ENCODE measurements at places on chromosomes 7 and 10.

DNA sequence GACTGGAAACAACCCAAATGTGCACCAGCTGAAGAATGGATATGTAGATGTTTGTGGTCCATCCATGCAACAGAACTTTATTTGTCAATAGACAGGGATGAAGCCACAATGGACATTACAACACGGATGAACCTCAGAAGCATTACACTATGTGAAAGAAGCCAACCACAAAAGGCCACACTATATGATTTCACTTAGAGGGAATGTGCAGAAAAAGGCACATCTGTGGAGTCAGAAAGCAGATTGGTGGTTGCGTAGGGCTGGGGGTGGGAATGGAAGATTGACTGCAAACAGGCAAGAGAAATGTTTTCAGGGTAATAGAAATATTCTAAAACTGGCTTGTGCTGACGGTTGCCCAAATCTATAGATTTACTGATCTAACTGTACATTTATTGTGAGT, 34.3 kb upstream of the WASHC2A start:
- no peak for DNase-seq

DNA sequence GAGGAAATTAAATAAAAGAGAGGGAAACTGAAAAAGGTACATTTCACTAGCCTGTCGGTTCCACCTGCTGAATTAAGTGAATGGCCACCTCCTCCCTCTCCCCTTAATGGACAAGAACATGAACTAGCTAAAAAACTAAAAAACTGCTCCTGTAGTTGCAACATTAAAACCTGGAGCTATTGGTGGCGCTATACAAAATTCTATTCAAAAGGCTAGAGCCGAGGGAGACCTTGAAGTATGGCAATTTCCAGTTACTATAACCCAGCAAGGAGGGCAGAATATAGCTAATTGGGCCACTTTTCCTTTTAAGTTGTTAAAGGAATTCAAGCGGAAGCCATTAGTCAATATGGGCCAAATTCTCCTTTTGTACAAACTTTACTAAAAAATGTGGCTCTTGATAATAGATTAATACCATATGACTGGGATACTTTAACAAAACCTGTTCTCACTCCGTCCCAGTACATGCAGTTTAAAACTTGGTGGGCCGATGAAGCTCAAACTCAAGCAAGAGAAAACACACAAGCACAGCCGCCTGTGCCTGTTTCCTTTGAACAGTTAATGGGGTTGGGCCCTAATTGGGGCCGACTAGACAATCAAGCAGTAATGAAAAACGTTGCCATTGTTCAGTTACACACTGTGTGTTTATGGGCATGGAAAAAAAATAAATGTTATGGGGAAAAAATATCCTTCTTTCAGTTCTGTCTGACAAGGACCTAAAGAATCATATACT, 6.5 kb upstream of the CHST3 start:
- no peak for DNase-seq

- no peak for DNase-seq
These were observed 16.0 kb upstream of the VWA2 start for GRCh38 chr10:114223066-114223465.

- no peak for DNase-seq
These were observed 25.3 kb upstream of the GJD4 start for GRCh38 chr10:35579726-35580422.

DNA sequence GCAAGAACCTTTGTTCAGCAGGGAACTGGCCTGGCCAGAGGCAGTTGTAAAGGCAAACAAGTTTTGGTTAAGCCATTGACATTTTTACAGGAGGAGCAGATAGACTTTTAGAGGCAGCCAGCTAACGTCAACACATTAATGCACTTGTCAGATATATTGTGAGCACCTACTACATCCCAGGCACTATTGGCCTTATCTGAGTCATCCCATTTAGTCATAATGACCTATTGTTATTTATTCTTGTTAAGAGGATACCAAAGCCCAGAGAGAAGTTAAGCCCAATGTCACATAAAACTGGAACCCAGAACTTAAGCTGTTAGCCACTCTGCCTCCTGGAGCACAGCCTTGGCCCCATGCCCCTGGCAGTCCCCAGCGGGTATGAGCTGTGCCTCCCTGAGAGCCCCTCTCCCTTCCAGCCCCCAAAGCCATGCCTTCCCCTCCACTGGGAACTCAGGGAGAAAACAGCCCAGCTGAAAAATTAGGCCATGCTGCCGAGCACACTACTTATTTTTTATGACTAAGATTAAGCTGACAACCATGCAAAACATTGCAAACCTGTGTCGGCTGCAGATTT, 32.7 kb upstream of the TRIM8 start:
- no peak for DNase-seq

DNA sequence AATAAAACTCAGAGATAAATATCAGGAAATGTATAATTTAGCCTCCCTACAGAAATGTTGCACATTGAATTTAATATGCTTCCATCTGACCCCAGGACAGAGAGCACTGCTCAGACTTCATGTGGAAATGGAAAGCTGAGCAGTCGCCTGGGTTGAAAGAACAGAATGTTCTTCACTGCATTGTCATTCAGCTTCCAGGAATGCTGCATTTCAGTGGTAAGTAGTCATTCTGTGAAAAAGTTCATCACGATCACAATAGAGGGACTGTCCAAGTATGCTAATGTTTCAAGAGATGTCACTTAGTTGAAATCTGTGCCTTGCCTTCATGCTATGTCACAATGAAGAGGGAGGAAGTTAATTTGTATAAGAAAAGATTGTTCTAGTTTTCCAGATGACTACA, 147.3 kb downstream of the NRCAM start:
- DNase-seq = no peak

GRCh38 chr10:48464121-48464870, 140.6 kb downstream of the ARHGAP22 start:
- no peak for DNase-seq

GRCh38 chr10:77007834-77008233, 629.8 kb downstream of the KCNMA1 start:
- no peak for DNase-seq

DNA sequence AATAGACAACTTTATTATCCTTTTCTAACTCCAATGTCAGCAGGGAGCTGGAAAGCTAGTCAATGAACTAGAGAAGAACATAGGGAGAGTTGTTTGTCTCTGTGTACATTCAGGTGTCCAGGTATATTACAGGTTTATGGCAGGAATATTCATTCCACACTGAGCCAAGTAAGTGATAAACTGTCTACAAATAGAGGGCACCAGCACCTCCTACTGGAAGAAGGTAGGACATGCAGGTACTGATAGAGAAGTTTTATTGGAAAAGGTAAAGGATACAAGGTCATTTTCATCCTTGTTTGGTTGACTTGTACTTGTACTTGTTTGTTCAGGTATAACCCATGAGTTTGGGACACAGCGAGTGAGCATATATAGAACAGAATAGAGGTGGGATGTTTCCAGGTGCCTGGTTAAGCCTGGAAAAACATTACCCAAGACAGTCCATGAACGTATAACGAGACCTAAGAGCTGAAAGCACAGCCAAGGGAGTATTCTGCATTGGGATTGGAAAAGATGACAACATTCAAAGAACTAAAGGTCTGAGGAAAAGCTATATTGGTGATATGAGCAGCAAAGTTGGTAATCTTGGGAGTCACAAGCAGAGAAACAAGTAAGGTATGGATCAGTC, 61.4 kb upstream of the PPP1R3C start:
- DNase-seq = no peak

DNA sequence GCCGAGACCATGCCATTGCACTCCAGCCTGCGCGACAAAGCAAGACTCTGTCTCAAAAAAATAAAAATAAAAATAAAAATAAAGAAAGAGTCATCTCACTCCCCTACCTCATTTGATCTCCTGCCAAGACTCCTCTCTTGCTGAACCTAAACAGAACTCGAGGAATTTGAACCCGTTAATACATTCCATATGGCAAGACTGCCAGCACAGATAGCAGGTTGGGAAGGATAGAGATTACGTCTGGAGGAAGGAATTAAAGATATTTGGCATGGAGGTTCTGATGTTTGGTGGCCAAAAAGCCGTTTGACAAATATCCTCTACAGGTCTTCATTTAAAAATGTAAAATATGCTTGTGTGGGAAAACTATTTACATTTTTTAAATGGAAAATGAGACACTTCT, 549.6 kb downstream of the HTR7 start:
- DNase-seq = no peak

DNA sequence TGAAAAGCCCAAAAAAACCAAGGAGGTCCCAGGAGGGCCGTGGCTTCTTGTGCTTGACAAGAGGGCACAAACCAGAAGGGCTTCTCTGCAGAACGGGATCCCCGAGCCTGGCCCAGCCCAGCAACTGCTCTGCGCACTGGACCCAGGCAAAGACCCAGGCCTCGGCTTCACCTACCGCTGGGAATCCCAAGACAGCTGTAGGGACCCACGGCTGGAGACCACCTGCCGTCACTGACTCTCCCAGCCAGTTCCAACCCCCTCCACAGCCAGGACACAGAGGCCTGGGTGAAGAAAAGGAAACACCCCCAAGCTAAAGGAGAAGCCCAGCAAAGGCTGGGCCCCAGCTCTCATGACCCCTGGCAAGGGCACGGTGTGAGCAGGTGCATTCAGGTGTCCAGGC, 24.3 kb downstream of the PDGFA start:
- no peak for DNase-seq

DNA sequence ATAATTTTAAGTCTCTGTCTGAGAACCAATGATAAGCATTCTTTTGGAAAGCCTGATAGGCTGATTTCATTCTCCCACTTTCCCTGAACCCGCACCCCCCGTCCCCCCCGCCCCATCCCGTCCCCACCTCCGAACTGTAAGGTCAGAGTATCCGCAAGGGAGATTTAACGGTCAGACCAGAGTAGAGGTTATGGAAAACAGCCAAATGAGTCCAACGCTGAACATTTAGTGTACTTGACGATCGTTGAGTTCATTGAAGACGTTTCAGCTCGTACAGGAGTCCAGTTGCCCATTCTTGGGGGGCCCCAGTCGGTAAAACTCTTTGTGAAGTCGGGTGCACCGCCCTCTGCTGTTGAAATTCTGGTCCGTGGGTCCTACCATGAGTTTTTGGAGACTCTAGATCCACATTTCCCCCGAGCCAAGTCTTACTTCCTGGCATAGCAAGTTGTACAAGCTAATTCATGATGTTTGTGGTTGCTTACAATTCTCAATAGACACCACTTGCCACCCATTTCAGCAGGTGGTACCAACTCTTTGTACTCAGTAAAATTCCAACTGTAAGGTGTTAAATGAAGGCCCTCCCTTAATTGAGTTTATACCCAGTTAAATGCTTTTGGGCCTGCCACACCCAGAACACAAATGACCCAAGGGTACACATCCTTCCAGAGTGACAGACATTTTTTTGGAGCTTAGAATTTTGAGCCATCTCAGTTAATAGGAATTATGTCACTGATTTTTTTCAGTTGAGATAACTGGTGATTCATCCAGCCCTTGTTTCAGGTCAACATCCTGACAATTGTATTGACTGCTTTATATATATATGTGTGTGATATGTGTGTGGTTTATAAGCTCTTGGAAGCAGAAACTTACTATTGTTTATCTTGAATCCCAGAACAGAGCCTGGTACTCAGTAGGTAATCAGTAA, 1.2 kb downstream of the MARCHF5 start:
- no peak for DNase-seq

DNA sequence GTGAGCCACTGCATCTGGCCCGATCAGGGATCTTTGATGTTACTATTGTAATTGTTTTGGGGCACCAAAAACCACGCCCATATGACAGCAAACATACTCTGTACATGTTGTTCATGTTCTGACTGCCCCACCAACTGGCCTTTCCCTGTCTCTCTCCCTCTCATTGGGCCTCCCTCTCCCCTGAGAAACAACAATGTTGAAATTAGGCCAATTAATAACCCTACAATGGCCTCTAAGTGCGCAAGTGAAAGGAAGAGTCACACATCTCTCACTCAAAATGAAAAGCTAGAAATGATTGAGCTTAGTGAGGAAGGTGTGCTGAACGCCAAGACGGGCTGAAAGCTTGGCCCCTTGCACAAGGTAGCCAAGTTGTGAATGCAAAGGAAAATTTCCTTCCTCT, 50.3 kb upstream of the SDK1 start:
- DNase-seq = no peak

DNA sequence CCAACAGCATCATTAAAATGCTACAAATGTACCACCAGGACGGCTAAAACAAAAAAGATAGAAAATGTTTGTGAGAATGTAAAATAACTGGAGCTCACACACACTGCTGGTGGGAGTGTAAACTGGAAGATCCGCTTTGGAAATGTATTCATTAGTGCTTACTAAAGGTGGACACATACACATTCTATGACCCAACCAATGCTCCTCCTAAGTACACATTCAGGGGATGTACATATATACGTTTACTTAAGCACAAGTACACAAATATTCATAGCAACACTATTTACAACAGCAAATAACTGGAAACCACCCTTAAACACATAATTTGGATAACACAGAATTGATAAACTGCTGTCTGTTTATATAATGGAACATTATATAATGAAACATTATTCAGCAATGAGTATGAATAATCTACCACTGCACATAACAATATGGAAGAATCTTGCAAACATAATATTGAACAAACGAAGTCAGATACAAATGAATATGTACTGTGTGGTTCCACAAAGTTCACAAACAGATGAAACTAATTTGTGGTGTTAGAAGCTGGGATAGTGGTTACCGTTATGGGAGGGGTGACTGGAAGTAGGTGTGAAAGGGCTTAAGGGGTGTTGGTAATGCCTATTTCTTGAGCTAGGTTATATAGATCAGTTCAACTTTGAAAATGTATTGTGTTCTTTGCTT, 52.1 kb downstream of the STRA8 start:
- no peak for DNase-seq

GRCh38 chr10:132546567-132547420, 9.2 kb downstream of the INPP5A start:
- no peak for DNase-seq

GRCh38 chr7:117230276-117231046, 92.4 kb downstream of the WNT2 start:
- DNase-seq = no peak

GRCh38 chr10:549391-549790, 140.1 kb downstream of the DIP2C start:
- no peak for DNase-seq

GRCh38 chr7:50314836-50315592, 10.5 kb downstream of the IKZF1 start:
- DNase-seq = no peak

- no peak for DNase-seq
These were observed 62.8 kb downstream of the ARMH3 start for GRCh38 chr10:101993221-101993620.

GRCh38 chr7:55975988-55976633, 11.7 kb downstream of the NIPSNAP2 start:
- no peak for DNase-seq

- DNase-seq = no peak
These were observed 17.9 kb downstream of the HECW1 start for GRCh38 chr7:43130347-43130746.

Measured in stimulated activated CD8-positive, alpha-beta memory T cell treated with anti-CD3 and anti-CD28 coated beads, Interleukin-7, amount 100 ng/mL, for 24 hours (primary cell).